ENCODE measurements at places on chromosomes 6 and 20.

- DNase-seq: no peak
Observed at GRCh38 chr20:25036331-25036936, 21.5 kb downstream of the ACSS1 start.

- DNase-seq: no peak
Observed at GRCh38 chr6:127956260-127956888, 55.5 kb upstream of the THEMIS start.

DNA sequence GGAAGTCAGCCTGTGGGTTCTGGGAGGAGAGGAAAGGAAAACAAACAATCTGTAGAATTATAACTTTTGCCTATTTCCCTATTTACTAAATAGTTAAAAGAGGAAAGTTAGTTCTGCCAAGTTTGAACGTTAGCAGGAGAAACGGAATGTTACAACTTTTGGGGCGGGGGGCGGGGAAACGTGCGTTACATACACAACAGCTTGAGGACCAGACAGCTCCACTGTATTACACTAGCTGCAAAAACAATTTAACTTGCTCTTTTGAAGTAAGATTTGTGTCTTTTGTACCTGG, 498 bp upstream of the PRDM1 start:
- DNase-seq: no peak

GRCh38 chr6:36118550-36119107, 11.7 kb upstream of the MAPK13 start:
- DNase-seq: no peak

GRCh38 chr20:35616465-35617396, 1.1 kb downstream of the SPAG4 start:
- no peak for DNase-seq

DNA sequence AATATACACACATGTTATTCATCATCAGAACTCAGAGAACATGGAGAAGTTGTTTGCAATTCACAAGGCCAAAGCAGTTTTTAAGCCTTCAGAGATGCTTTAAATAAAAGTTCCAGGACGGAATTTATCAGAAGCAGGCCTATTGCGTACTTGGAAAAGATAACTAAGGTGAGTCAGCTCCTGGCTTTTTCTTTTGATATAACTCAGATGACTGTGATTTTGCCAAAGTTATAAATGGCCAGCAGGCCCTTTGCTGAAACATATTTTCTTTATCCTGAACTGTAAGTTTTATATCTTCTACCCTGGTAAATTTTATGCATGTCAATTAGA, 55.0 kb upstream of the PLCB1 start:
- DNase-seq: no peak

GRCh38 chr20:843912-844311, 10.4 kb downstream of the FAM110A start:
- no peak for DNase-seq

- no peak for DNase-seq
Observed at GRCh38 chr6:53616450-53617357, 48.9 kb downstream of the KLHL31 start.

DNA sequence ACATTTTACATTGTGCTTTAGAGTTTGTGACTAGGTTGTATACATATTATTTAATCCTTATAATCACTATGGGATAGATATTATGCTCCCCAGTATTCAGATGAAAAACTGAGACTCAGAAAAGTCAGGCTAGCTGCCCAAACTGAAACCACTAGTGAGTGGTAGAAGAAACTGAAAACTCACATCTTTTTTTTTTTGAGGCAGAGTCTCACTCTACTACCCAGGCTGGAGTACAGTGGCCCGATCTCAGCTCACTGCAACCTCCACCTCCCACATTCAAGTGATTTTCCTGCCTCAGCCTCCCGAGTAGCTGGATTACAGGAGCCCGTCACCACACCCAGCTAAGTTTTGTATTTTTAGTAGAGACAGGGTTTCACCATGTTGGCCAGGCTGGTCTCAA, 22.2 kb downstream of the RNF24 start:
- no peak for DNase-seq

- DNase-seq: no peak
Observed at GRCh38 chr6:35775031-35775430, 1.4 kb upstream of the CLPSL2 start.

GRCh38 chr6:111603040-111603439, 2.6 kb downstream of the TRAF3IP2 start:
- peak; percentile 77 for DNase-seq

- DNase-seq: no peak
Observed at GRCh38 chr6:39681674-39682121, 43.5 kb downstream of the KIF6 start.

DNA sequence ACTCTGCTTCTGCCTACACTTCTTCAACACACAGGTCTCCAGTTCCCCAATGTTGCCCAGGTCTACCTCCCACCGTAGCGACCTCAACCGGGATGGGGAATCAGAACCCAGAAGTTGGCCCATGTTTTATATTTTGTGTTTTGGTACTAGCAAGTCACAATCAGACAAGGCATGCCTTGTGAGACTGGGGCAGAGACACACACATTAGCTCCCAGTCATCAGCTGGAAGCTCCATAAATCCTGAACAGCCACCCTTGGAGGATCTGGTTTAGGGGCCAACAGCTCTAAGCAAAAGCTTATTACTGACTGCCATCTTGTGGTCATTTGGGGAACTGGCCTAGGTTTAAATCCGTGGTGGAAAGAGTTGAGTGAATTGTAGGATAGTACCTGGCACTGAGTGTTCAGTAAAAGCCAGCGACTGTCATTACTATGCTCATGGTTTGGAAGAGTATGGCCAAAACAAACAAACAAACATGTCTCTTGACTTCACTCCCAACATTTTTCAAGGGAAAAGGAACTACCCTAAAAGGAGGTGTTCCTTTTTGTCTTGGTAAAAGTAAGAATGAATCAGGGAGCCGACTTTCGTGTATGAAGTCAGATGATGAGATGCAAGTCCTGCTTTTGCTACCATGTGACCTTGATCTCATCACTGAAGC, 40.5 kb downstream of the PIM1 start:
- DNase-seq: peak; percentile 63

DNA sequence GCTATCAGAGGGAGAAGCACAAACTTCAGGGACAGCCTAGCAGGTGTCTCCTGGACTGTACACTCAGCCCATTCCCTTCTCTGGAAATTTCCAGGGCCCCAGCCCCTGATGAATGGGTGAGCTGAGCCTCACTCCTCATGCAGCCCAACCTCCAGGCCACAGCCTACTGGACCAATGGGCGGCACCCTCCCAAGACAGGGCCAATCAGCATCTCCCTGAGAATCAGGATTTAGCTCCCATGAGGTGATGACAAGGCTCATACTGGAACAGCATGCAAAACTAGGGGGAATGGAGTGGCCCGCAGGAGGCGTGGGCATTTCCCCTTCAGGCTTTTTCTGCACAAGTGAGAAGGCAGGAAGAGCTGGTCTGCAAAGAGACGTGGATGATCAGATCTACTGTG, 29.0 kb downstream of the NFATC2 start:
- no peak for DNase-seq

- no peak for DNase-seq
Observed at GRCh38 chr6:166803471-166803870, 152.9 kb downstream of the RNASET2 start.

GRCh38 chr6:20426177-20427082, 24.8 kb downstream of the E2F3 start:
- DNase-seq: no peak

GRCh38 chr20:41245086-41245707, 72.3 kb downstream of the ZHX3 start:
- DNase-seq: no peak

GRCh38 chr6:137307163-137307854, 88.1 kb upstream of the IFNGR1 start:
- no peak for DNase-seq

GRCh38 chr6:169978615-169979161, 227.3 kb downstream of the ERMARD start:
- no peak for DNase-seq

GRCh38 chr6:117910549-117910948, 3.5 kb downstream of the SLC35F1 start:
- no peak for DNase-seq

- DNase-seq: no peak
Observed at GRCh38 chr6:161373905-161374451, 100.1 kb upstream of the AGPAT4 start.

- DNase-seq: no peak
Observed at GRCh38 chr6:158698931-158699330, 49.1 kb downstream of the SYTL3 start.

DNA sequence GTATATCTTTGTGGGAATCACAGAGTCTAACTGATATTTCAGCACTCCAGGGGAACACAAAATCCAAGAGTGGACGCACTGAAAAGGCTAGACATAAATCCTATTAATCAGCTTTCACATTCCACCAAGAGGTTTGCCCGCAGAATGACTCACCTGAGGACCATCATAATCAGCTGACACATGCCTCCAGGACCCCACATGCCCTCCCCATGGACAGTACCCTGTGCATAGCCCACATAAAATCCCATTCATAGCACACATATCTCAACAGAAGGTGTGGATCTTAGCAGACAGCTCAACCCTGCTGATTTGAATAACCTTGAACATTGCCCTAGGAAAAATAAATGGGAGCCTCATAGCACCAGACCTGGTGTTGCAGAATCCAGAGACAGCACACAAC, 246.8 kb upstream of the TENT5A start:
- no peak for DNase-seq

GRCh38 chr20:5781798-5782750, 31.9 kb downstream of the SHLD1 start:
- no peak for DNase-seq

DNA sequence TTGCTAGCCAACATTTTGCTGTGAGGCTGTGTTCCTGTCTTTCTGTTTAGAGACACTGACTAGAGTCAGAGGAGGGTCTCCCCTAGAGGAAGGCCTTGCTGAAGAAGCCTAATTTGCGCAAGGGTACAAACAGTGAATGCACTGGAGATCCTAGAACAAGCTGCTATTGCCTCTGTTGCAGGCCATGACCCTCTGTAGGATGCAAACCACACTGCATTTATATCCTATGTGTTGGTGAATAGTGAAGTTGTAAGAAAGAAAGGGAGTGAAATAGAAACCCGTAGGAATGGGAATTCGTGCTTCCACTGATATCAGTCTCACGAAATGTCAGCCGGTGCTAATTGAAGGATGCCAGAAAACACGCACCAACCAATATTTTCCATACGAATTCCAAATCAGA, 88.2 kb downstream of the GJA1 start:
- no peak for DNase-seq

DNA sequence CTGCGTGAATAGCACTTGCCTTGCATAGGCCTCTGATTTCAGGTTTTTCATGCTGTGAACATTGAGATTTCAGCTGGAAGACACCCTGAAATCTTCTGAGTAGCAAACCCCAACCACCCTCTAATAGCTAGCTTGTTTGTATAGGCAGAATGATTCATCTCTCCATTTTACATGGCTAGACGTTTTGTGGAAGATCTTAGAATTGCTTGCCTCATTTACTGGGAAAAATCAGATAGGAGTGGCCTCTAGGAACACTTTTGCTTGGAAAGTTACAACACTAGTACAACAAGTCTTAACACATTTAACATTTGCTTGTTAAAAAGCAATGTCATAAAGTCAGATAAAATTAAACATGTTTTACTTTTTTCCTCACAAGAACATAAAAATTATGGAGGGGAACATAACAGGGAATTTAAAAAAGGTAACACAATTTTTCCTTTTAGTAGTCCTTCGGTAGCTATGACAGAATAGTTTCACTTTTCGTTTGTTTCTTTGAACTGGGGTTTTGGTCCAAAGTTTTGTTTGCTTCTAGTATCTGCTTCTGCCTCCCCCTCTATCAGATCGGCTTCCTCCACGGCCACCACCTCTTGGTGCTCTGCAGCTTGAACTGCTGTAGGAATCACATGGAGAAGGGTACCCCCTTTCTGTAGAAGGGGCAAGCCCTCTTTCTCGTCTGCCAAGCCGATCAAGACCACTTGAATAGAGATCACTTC, 102.2 kb upstream of the PTCHD4 start:
- DNase-seq: no peak

DNA sequence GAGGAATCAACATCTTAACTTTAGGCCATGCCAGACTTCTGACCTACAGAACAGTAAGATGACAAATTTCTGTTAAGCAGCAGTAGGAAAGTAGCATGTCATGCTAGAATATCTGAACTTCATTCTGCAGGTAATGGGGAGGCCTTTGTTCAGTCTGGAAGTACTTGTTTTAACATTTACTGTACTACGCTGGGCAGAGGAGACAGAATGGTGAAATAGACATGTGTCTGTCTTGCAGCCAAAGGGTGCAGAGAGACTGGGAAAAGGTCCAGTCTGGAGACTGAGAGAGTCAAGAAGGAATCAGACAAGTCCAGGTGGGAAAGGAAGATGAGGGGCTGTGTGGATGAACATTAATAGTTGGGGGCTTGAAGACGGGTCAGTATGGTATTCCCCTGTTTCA, 17.5 kb upstream of the ZBTB2 start:
- no peak for DNase-seq

GRCh38 chr6:83127976-83128375, 60.5 kb downstream of the DOP1A start:
- peak; percentile 16 for DNase-seq

GRCh38 chr6:43122146-43122545, 46.0 kb downstream of the PTK7 start:
- no peak for DNase-seq

DNA sequence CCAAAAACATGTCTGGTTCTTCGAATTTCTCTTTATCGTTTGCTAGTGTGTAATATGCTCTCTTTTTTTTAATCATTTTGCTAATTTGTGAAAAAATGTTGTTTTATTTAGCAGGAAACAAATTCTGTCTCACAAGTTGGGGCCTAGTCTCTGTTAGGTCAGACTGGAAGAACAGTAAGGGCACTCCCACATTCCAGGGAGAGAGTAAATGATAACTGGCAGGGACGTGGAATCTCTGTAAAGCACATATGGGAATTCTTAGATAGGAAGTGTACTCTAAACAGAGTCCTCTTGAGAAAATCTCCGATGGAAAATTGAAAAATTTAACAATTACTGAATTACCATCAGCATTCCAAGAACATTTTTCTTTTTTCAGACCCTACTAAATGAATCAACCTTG, 16.4 kb upstream of the CCDC28A start:
- DNase-seq: no peak

DNA sequence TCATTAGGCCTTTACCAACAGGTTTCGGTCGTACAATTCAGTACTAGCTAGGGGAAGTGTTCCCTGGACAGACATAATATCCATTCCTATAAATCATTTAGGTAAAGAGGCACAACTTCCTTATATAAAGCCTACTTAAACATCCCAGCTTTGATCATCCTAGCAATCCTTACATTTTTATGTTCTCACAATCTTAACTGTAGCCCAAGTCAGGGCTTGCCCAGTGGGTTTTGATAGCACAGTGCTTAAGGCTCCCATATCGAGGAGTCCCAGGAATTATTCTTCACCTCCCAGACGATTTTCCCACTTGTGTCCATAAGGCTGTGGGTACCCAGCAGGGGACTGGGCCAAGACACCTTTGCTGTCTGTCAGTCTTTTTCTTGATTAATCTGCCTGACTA, 63.2 kb downstream of the E2F3 start:
- no peak for DNase-seq
